ENCODE measurements at places on chromosomes 16 and 17.
A peak's percentile ranks its signal among the peaks of the same experiment; 100 is the strongest.

GRCh38 chr17:27404676-27405075 lies 51.6 kb upstream of the KSR1 start:
- DNase-seq = no peak

DNA sequence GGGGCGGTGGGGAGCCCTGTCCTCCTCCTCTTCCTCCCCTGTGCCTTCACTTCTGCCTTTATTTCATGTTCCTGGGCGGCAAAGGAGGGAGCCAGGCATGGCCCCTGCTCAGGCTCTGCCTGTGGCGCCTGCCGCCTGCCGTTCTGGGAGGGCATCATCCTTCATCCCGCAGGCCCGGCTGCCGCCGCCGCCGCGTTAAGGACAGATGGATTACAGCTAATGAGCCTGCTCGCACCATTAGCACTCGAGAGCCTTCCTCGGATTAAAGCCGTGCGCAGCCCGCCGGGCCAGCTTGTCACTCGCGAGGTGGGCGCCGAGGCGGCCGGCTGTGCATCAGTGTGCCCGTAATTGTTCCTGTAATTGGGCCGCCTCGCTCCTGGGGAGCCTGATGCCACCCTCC lies 127.7 kb upstream of the GSE1 start:
- no peak for DNase-seq

DNA sequence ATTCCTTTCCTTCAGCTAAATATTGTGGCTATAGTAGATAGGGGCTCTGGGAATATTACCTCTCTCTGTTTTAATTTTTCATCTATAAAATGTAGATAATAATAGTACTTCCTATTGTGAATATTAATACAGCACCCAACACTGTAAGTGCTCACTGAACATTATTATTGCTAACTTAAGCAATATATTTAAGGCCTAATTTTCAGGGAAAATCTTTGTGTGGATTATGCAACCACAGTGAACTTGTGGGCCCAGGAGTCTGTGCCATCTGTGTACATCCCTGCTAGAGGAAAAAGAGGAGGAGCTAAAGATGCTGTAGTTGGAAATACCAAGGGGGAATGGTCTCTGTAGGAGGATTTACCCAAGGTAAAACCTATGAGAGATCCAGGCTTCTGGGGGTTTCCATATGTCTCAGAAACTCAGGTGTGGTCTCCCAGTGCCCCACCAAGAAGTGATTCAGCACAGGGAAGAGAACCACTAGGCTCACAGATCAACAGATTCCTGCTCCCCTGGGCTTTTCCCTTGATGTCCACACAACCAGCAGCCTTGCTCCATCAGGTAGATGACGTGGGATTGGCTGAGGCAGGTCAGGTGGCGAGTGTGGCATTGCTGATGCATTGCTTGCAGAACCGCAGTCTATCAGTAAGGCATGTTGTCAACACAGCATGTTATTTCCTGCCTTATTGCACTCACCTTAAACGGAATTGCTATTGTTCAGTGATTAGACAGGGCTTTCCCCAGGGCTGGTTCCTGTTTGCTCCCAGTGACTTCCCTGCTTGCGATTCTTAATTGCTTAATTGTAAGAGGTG lies 1.6 kb upstream of the N4BP1 start:
- DNase-seq = peak; percentile 95

DNA sequence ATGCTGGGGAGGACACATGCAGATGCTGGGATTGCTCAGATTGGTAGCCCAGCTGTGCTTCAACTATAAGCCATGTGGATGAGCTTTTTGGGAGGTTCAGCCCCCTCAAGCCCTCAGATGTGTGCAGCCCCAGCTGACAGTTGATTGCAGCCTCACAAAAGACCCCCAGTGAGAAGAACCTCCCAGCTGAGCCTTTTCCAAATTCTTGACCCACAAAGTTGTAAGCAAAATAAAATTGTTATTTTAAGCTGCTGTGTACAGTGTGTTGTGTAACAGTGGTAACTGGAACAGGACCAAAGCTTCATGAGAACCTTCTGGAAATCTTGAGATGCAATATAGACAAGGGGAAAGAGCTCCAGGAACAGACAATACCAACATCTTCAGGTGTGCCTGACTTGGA lies 156.8 kb upstream of the IRX3 start:
- no peak for DNase-seq

- no peak for DNase-seq
Observed at GRCh38 chr16:17461951-17462729, 8.6 kb downstream of the XYLT1 start.

Measured in activated CD4-positive, alpha-beta T cell treated with anti-CD3 and anti-CD28 coated beads, Interleukin-2, amount 10 ng/mL, durations not matched to agents 24 days and 14 days (primary cell).